Kidney (tissue), 22 donors: ENCODE measurements at places on chromosomes 16 and 17. TPM values are rescaled to one million over a fixed set of nuclear protein-coding genes. Genes with fewer than 3 reads are reported as not detected.

DNA sequence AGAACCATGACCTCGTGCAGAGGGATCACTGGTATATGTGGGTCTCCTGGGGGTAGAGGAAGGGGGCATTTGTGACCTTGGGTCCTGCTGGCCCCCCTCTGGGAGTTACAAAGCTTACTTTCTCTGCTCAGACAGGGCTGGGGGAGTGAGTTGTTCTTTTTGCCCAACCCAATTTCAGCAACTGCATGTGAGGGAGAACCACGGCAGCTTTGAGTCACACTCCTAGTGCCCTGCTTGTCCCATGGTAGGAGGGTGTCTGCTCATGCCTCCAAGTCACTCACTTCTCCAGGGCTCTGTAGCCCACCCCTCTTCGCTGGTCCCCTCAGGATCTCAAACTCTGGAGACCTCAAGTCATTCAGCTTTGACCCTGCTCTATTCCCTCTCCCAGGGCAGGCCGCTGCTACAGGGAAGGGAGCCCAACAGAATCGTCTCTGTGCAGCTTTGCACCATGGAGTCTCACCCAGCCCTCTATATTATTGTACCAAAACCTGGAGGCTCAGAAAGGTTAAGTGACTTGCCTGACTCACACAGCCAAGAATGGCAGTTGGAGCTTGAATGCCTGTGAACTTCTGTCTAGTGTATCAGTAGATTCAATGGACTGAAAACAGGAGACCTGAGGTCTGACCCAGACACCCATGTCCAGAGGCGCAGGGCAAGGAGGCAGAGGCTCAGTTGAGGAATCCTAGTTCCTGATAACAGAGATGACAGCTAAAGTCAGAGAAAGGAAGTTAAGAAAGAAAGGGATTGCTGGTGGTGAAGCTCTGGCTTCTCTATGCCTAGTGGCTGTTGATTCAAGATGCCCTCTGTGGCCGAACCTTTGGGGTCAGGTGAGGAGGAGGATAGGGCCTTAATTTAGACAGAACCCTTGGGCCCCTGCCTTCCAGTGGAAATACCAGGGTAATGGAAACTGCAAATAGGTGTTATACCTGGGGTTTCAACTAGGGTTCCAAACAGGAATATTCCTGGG lies 14.6 kb upstream of the ETV4 start:
- no peaks in the 10 kb centered on the region for H3K27me3 ChIP-seq
- H3K36me3 ChIP-seq: no peaks in the 10 kb centered on the region
- peaks cover 4% of the 10 kb centered on the region for H3K4me1 ChIP-seq

- no peak overlapping the region for H3K27ac ChIP-seq
- no peak for DNase-seq
- no peak overlapping the region for H3K4me3 ChIP-seq
- no peaks in the 10 kb centered on the region for H3K4me1 ChIP-seq
- H3K36me3 ChIP-seq: no peaks in the 10 kb centered on the region
- no peaks in the 10 kb centered on the region for H3K27me3 ChIP-seq
Measured at GRCh38 chr17:6668727-6669425, 17.3 kb downstream of the C17orf100 start.

GPRC5C gene
- total RNA-seq: 358 TPM

GRCh38 chr17:45218895-45219661 lies 2.6 kb upstream of the FMNL1 start:
- no peaks in the 10 kb centered on the region for H3K27me3 ChIP-seq
- no peaks in the 10 kb centered on the region for H3K4me1 ChIP-seq
- H3K36me3 ChIP-seq: no peaks in the 10 kb centered on the region
- peak; percentile 91 for DNase-seq
- no peak overlapping the region for H3K27ac ChIP-seq

DNA sequence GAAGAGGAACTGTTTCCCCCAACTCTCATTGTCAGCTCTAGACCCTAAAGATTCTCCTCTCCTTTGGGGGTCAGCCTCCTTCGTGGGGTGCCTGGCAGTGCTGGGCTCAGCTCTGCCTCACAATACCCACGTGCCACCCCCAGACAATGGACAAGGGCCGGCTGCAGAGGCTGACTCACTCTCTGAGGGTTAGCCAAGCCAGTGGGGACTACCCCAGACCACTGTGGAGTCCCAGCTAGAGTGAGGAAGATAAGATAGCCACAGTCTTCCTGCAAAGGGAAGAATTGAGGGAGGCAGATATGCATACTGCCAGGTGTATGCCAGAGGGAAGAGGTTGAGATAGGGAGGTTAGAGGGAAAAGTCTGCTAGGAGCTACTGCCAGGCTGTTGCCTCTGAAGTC lies 13.5 kb upstream of the MTMR4 start:
- no peaks in the 10 kb centered on the region for H3K27me3 ChIP-seq
- peaks cover 34% of the 10 kb centered on the region for H3K4me1 ChIP-seq
- no peak for DNase-seq
- H3K36me3 ChIP-seq: no peaks in the 10 kb centered on the region

PRR29 gene
- total RNA-seq: 4.4 TPM

GRCh38 chr17:69478916-69479315 lies 64.4 kb downstream of the MAP2K6 start:
- no peaks in the 10 kb centered on the region for H3K27me3 ChIP-seq
- no peaks in the 10 kb centered on the region for H3K4me1 ChIP-seq
- no peaks in the 10 kb centered on the region for H3K36me3 ChIP-seq
- DNase-seq: no peak

DNA sequence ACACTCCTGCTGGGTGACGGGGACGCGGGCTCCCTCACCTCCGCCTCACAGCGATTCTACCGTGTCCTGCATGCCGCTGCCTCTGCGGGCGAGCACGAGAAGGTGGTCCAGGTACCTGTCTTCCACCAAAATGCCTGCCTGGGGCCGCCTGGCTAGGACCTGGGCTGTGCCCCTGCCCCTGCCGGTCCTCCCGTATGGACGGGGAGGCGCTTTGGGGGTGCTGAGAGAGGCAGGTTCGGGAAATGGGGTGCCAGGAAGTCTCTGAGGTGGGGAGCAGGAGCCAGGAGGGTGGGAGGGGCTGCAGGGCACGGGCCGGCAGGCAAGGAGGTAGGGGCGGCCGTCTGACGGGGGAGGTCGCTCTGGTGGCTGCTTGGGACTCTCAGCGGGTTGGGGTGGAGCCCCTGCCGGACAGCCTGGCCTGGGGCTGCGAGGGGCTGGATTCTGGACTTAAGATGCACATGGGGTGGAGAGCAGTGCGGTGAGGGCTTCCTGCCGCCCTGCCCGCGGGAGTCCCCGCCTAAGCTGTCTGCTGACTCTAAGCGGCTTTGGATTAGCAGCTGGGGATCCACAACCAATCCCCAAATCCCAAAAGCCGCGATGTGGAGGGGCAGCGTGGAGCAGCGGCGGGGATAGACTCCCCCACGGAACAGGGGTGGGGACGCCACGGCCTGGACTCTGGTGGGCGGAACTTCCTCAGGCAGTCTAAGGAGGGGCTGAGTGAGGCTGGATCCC lies 5.8 kb downstream of the CHTF18 start:
- DNase-seq: no peak
- no peaks in the 10 kb centered on the region for H3K27me3 ChIP-seq
- H3K36me3 ChIP-seq: no peaks in the 10 kb centered on the region
- H3K4me1 ChIP-seq: peaks cover under 1% of the 10 kb centered on the region

- DNase-seq: no peak
- H3K4me3 ChIP-seq: no peak overlapping the region
- peaks cover 7% of the 10 kb centered on the region for H3K36me3 ChIP-seq
- H3K4me1 ChIP-seq: no peaks in the 10 kb centered on the region
- no peaks in the 10 kb centered on the region for H3K27me3 ChIP-seq
- H3K27ac ChIP-seq: no peak overlapping the region
Measured at GRCh38 chr16:3143598-3144320, 8.9 kb downstream of the ZNF213 start.

TNRC6A gene
- total RNA-seq: 61.9 TPM

GRCh38 chr17:63634816-63635215 lies 12.6 kb downstream of the MAP3K3 start:
- H3K36me3 ChIP-seq: peaks cover 2% of the 10 kb centered on the region
- no peak overlapping the region for H3K27ac ChIP-seq
- no peaks in the 10 kb centered on the region for H3K4me1 ChIP-seq
- no peaks in the 10 kb centered on the region for H3K27me3 ChIP-seq
- H3K4me3 ChIP-seq: no peak overlapping the region

GRCh38 chr16:58679763-58680162 lies 4.8 kb downstream of the SLC38A7 start:
- no peaks in the 10 kb centered on the region for H3K27me3 ChIP-seq
- H3K4me3 ChIP-seq: no peak overlapping the region
- H3K4me1 ChIP-seq: peaks cover 4% of the 10 kb centered on the region
- H3K27ac ChIP-seq: no peak overlapping the region
- no peak for DNase-seq

DNA sequence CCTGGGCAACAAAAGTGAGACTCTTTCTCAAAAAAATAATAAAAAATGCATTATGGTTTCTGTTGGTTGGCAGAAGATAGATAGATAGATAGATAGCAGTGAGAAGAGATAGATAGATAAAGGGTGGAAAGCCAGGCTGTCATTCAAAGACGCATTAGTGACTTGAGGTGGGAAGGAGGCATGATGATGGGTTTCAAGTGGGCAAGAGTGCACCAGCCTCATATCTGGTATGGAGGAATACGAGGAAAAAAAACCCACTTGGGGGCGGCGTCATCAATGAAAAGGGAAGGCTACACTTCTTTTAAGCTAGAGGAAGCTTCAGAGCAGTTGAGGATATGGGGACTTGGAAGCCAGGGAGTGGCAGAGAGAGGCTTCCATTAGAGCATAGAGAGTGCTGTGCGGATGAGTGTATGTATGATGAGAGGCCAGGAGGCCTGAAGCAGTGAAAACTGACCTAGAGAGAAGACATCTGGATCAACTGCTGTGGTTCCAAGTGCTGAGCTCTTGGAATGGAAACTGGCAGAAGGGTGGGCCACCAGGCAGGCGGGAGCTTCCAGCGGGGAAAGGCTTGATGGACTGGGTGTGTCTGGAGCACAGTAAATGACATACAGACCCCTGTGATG lies 31.8 kb downstream of the CEP95 start:
- H3K4me3 ChIP-seq: no peak overlapping the region
- no peaks in the 10 kb centered on the region for H3K27me3 ChIP-seq
- H3K36me3 ChIP-seq: peaks cover 23% of the 10 kb centered on the region
- no peak for DNase-seq
